Hindlimb muscle (tissue), 1 donor: ENCODE measurements at places on chromosomes 5 and 9.

DNA sequence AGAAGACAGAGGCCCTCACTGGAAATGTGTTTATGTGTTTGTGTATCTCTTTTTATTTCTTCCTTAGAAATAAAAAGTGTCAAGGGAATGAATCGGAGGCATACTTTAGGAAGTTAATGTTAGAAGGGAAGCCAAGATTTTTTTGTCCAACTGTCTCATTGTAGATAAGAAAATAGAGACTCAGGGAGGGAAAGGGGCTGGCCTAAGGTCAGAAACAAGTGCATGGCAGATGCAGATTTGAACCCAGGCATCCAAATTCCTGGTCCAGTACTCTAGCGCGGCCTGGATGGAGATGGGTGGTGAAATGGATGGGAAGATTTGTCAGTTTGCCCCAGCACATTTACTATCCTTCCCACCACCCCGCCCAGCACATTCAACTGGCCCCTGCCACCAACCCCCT lies 19.8 kb upstream of the TNIP1 start:
- DNase-seq = no peak

DNA sequence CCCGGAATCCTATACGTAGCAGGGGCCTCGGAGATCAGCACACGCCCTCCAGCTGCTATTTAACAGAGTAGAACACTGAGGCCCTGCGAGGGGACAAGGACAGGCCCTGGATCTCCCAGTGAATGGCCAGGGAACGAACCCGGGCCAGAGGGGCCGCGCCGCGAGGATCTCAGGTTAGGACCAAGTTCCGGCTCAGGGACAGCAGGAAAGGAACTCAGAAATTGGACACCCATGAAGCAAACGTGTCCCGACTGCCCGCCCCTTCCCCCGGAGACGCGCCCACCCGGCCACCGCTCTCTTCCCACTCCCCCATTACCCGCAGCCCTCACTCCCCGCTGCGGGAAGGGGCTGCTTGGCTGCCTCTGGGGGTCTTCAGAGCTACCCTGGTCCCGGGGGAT lies 1.0 kb upstream of the FOXE1 start:
- no peak for DNase-seq

DNA sequence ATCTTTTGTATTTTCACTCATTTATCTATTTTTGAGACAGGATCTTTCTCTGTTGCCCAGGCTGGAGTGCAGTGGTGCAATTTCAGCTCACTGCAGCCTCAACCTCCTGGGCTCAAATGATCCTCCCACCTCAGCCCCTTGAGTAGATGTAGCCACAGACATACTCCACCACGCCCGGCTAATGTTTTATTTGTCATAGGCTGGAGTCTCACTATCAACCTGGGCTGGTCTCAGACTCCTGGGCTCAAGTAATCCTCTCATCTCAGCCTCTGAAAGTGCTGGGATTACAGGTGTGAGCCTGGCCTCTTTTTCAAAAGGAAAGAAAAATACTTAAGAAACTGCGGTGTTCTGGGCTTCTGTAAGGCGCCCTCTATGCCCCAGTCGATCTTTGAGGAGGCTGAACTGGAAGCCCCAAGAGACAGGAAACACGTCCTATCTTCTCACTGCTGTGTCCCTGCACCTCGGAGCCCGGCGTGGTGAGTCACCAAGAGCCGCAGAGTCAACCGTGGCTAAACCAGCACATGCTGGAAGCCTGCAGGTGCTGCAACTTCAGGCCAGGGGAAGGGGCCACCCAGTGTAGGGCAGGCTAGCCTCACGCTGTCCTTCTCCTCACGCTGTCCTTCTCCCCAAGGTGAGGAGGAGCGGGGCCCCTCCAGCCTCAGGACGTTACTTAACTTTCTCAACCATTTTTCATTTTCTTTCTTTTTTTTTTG lies 15.2 kb upstream of the LHX3 start:
- no peak for DNase-seq

- DNase-seq = no peak
These were observed 98.6 kb downstream of the PAM start for GRCh38 chr5:102853680-102854079.

- DNase-seq = no peak
These were observed 434.7 kb upstream of the DMAC1 start for GRCh38 chr9:8234316-8234715.

- DNase-seq = no peak
These were observed 61.4 kb downstream of the SLC1A3 start for GRCh38 chr5:36667824-36668223.
